ENCODE measurements at places on chromosomes 6 and 20.

DNA sequence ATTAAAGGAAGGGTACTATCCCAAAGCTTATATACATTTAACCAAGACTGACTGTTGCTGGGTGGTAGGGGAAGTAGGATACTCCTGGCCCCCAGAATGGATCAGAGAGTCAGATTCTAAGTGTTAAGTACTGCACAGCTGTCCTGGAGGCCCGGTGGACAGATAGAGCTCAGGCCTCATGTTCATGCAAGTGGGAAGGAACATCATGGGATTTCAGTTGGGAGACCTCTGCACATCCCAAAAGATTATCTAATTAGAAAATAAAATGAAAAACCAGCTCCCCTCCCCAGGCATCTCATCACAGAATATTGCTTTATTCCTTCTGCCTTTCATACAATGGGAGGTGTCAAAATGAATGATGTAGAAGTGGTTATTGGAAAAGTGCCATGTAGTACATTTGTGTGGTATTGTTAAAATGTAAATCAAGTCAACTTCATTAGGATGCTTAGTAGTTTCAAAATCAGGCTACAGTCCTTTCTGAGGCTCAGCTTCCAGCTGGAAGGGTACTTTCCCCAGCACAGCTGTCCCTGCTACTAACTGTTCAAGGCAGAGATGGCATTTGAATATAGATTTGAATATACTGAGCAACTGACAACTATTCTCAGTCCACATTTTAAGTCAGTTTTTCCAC is 82.9 kb downstream of the SLC35B3 start:
- DNase-seq = no peak

DNA sequence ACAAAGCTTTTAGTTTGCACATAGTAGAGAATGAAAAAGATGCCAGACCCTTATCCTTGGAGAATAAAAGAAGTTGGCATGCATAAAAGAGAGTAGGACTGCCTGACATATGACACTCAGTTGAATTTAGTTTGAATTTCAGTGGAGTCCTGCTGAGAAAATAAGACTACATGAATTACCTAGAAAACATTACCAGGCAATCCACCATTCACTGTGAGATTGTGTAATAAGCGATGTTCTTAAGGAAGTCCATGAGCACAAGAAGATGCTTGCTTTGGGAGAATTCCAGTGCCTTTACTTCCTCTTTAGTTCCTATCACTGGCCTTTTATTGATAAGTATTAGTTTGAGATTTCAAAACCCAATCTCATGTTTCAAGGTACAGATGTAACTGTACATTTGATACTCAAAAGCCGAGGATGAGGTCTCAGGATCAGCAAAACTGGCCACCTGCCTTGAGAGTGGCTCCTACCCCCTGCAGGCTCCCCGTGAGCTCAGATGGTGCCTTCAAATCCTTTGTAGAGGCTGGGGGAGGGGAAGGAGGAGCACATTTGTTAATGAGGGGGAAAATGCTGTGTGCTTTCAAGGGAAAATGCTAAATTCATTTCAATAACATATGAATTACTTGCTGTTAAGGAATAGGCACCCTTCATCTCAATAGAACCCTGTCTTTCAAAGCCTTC is 11.2 kb upstream of the UNC93A start:
- no peak for DNase-seq

DNA sequence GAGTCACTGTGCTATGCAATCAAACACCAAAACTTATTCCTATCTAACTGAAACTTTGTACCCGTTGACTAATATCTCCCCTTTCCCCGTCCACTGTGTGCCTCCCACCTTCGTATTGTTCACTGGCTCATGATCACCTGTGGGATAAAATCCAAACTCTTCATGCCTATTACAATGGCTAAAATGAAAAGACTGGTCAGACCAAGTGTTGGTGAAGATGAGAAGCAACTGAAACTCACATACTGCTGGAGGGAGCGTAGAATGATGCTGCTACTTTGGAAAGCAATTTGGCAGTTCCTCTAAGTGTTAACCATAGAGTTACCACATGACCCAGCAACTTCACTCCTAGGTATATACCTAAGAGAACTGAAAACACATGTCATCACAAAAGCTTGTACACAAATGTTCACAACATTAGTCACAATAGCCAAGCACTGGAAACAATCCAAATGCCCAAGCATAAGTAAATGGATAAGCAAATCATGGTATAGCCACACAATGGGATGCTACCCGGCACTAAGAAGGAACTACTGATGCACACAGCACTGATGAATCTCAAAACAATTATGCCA is 13.1 kb downstream of the RPS10 start:
- no peak for DNase-seq

- no peak for DNase-seq
These were observed 144.1 kb downstream of the QRSL1 start for GRCh38 chr6:106773522-106773921.

- no peak for DNase-seq
These were observed 19.3 kb downstream of the TXNDC5 start for GRCh38 chr6:7891078-7891872.

GRCh38 chr20:62755817-62756724 is 40.2 kb upstream of the MRGBP start:
- no peak for DNase-seq

DNA sequence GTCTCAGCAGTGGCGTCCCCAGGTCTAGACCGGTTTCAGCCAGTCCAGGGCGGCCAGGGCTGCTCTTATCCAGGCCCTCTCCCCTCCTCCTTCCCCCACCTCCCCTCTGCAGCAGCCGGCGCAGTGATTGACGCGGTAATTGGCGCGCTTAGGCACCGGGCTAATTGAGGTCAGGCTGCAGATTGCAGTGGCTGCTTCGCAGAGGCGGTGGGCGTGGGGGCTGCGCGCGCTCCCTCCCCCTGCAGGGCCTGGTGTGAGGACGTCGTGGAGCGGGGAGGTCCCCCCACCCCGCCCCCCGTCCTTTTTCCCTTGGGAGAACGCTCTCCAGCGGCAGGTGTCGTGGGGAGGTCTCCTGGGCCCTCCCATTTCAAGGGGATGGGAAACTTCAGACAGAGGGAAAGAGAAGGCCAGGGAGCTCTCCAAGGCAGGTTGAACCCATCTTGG is 70.4 kb upstream of the BLCAP start:
- no peak for DNase-seq

- no peak for DNase-seq
These were observed 293.4 kb upstream of the SPTLC3 start for GRCh38 chr20:12715371-12715770.

GRCh38 chr20:21179757-21180156 is 53.9 kb downstream of the KIZ start:
- DNase-seq = no peak

- DNase-seq = no peak
These were observed 41.5 kb upstream of the KCNQ5 start for GRCh38 chr6:72580281-72580940.

DNA sequence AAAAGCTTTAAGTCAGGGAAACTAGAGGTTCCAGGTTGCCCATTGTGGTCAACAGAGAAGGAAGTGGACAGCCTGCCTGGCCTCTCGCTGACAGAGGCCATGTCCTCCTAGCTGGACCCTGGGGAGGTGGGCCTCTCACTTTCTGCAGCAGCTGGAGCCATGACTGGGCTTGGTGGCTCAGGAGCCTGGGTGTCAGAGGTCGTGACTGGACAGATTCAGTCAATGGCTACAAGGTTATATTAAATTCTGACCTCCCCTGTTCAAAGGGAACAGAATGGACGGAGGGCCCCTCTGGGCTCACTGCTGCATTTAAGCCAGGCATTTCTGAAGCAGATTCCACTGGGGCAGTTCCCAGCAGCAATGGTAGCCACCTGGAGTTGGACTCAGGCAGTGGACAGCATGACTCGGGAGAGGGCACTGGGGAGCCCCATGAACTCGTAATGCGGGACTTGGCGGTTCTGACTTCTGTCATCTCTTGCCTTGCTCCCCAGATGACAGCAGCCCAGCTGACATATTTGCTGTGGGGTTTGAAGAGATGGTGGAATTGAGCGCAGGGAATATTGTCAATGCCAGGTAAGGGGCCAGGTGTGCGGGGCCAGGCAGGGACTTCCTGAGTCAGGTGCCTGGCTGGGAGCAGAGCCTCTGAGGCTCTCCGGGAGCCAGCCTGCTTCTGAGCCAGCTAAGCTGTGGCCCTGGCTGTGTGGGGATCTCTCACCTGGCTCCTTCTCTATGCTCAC is 86.7 kb downstream of the SYNJ2 start:
- DNase-seq = no peak

All from central memory CD4-positive, alpha-beta T cell (primary cell).